ENCODE measurements at places on chromosomes 16 and 17. TPM values are rescaled to one million over a fixed set of nuclear protein-coding genes. Genes with fewer than 3 reads are reported as not detected.

DNA sequence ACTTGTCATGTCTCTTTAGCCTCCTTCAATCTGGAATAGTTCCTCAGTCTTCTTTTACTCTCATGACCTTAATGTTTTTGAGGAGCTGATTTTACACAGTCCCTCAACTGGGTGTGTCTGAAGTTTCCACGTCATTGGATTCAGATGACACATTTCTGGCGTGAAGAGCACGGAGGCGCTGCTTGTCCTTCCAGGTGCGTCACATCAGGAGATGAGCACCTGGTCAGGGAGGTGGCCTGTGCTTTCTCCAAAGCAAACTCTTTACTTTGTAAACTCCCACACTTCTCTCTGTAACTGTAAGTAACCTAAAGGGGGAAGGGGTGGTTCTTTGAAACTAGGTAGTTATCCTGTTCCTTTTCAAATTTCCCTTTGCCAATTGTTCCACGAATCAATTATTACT, 52.5 kb upstream of the MNT start:
- no peak for DNase-seq

DNA sequence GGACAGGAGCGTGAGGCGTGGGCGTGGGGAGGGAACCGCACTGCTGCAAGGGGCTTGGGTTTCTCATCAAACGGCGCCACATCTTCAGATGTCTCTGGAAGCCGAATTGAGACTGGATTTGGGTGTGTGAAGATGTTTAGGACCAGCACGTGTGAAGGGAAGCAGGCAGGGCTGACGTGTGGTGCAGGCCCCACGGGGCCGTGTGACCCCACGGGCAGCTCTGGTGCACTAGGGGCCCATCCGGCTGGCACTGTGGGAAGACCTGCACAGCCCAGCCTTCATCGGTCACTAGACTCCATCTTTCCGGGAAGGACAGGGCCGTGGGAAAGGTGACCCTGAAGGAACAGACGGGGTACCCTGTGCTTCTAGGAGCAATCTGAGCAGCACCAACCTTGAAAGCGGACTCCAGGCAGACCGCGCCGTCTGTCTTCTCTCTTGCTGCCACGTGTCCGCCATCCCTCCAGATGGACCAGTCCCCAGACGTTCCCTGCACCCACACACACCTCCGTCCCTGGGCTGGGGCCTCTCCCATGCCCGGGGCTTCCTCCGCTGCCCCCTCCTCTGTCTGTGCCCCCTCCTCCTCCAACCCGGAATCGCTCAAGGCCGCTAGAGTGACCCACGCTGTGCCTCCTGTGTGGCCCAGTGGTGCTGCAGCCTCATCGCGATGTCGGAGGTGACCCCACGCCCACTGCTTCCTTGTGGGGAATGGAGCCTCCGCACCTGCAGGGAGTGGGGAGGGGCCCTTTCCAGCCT, 23.4 kb upstream of the CBFA2T3 start:
- no peak for DNase-seq

- DNase-seq = peak; percentile 73
Measured at GRCh38 chr16:81645266-81645694, 133.8 kb upstream of the PLCG2 start.

DNA sequence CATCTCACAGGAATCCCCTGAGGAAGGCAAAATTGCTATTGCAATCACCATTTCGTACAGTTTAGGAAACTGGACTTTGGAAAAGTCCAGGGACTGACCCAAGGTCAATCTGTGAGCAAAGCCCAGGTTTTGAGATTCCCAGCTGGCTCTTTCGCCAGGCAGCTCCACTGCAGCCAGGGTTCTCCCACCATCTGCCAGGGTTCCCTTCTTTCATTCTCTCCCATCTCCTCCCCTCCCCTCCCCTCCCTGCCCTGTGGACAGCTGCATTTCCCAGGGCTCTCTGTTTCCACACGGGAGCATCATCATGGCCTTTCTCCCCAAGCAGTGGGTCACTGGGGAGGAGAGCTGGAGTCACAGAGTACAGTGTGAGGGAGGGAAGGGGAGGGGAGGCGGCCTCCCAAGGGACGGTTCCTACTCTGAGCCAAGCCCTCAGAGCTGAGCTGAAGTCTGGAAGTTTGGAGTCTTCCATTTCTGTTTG, 11.9 kb upstream of the GSDMA start:
- no peak for DNase-seq

DNA sequence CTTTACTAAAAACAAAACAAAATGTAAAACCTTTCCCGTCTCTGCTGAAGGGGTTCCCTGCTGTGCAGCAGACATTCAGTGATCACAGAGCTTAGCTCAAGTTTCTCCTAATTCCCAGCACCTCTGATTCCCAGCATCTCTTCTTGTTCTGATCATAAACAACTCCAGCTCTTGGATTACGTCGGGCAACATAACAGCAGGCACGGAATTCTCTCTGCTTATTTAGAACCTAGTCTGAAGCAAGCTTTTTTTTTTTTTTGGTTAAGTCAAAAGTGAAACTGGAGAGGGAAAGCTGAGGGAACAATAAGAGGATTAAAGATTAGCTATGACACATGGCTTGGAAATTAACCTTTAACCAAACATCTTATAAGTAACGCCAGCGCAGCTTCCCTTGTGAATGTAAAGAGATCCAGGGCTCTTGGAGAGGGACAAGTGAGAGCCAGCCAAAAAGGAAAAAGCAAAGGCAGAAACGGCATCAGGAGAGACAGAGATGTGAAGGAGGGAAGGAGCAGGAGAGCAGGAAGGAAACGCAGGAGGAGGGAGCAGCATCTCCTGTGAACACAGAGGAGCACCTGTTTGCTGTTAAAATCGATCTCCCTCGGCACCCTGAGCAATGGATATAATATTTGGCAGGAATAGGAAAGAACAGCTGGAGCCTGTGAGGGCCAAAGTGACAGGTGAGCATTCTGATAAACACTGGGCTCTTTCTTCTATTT, at the start of gene BCO1:
Gene BCO1 (plus strand): TSS at position 394 of the 716 bp plus-strand sequence. CDS start 220 bp downstream, at position 614.
- no peak for DNase-seq

- DNase-seq = peak; percentile 26
Measured at GRCh38 chr16:47477679-47478078, 16.5 kb downstream of the PHKB start.

GRCh38 chr17:48597778-48598631, 4.4 kb upstream of the HOXB5 start:
- DNase-seq = peak; percentile 66

- no peak for DNase-seq
Measured at GRCh38 chr17:80422276-80422675, 7.3 kb downstream of the ENDOV start.

- DNase-seq = no peak
Measured at GRCh38 chr16:4788489-4788889, 344 bp upstream of the SEPTIN12 start.

GRCh38 chr17:81802856-81803643, 900 bp upstream of the GCGR start:
- no peak for DNase-seq

DNA sequence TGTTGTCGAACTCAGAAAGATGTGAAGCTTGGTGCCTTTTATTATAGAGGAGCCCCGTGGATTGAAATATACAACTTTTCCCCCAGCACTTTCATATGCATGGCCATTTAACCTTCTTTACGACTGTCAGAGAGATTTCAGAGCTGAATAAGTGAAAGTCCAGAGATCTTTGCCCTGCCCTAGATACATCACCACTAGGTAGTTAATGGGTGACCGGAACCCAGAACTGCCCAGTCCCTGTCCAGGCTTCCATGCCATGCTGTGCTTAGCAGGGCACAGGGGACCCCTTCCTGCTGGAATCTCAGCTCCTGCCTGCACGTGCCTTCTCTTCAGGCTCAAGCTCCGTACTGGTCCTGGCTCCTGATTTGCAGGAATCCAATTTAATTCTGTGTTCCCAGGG, 32.2 kb downstream of the SRL start:
- DNase-seq = no peak

DNA sequence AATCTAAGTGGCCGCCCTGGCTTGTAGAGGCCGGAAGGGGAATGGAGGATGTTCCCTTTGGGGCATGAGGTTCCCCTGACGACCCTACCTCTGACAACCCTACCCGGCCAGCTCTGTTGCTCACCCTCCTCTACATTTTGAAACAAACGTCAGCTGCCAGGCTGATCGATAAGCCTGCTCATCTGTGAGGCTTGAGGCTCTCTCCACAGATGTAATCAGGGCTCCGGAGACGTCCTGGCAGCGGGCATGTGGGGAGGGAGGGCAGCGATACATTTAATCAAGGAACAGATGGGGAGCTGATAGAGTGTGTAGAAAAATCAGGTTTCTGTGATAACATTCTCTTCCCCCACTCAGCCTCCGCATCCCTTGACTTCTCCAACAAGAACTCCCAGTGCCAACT, 212.3 kb upstream of the SDK2 start:
- no peak for DNase-seq

GRCh38 chr17:56451629-56452028, 141.9 kb upstream of the NOG start:
- no peak for DNase-seq

DNA sequence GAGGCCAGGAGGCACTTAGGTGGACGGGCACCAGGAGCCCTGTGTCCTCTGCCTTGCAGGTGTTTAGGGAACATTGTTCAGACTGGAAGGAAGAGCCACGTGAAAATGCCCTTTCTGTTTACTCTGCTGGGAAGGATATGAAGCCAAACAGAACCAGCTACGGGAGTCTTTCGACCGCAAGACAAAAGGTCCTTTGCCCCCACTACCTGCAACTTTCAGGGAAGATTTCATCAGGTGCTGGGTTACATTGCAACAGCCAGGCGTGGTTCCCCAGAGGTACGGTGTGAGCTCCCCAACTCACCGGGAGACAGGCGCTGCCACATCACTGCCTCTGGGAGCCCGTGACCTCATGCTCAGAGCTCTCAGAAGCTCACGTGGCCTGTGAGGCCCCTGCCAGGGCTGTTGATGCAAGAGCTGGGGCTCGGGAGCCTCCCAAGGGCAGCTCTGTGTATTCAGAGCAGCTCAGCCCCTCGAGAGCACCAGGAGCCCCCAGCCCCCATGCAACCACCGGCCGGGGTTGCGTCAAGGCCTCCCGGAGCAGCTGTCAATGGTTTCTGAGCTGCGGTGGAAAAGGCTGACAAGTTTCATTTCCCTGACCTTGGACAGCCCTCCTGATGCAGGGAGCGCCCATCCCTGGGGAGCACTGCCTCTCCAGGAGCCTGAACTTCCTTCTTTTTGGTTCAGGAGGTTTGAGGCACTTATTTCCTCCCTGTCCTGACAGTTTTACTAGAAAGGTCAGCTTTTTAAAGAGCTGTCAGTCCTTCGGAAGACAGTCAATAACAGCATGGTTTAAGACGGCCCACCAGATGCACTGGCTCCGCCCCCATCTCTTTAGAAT, 42.1 kb downstream of the TBC1D16 start:
- no peak for DNase-seq

DNA sequence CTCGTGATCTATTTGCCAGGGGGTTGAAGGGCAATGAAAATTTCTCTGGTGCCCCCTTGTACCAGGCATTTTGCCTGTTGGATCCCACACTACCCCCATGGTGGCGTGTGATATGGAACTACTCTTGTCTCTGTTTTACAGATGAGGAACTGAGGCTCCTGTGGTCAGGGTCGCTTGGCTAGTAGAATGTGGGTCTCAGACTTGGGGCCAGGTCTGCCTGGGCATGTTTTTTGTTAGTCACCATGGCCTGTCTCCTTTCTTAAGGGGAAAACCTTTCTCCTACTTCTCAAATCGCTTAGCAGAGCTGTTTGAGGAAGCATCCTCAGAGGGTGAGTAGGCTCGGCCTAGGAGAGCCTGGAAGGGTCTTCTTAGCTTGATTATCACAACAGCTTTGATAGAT, 51.2 kb downstream of the CLEC16A start:
- no peak for DNase-seq

The CTRL gene
- total RNA-seq = 0.22 TPM

The HDAC5 gene
- 32.9 TPM for total RNA-seq

The CPHXL2 gene
- total RNA-seq = not detected

All from lung microvascular endothelial cell (primary cell).